A549 treated with RU486 at 1 μM for 4 hours (cell line): ENCODE measurements at places on chromosomes 4 and X. TPM values are rescaled to one million over a fixed set of nuclear protein-coding genes. Genes with fewer than 3 reads are reported as not detected.

The ADH1C gene
- 0.35 TPM in 1 of 5 replicates, not detected in the others for total RNA-seq

The SLITRK2 gene
- total RNA-seq, result not detected in 5 replicates

The SOD3 gene
- total RNA-seq, result not detected in 5 replicates

The ANXA3 gene
- total RNA-seq, result 54.9 to 76.4 TPM (median 59.0 TPM) in 5 replicates

The PPBP gene
- 0.20 to 0.21 TPM in 2 of 5 replicates, not detected in the others for total RNA-seq

The TCP11X2 gene
- not detected in 5 replicates for total RNA-seq

The OCIAD2 gene
- total RNA-seq, result 115 to 177 TPM (median 127 TPM) in 5 replicates

The CXorf65 gene
- not detected in 5 replicates for total RNA-seq

The VSIG4 gene
- not detected in 5 replicates for total RNA-seq

The MAPK10 gene
- total RNA-seq, result 0.26 to 0.64 TPM (median 0.45 TPM) in 5 replicates

The MAGED4B gene
- 8.7 to 14.3 TPM (median 11.9 TPM) in 5 replicates for total RNA-seq

The UCP1 gene
- not detected in 5 replicates for total RNA-seq

The RAB9B gene
- 0.03 to 0.05 TPM (median 0.03 TPM) in 3 of 5 replicates, not detected in the others for total RNA-seq

The GIMD1 gene
- total RNA-seq, result not detected in 5 replicates

The RIPPLY1 gene
- 0.10 to 0.30 TPM (median 0.19 TPM) in 3 of 5 replicates, not detected in the others for total RNA-seq
